ENCODE measurements at places on chromosomes 11 and 22. TPM values are rescaled to one million over a fixed set of nuclear protein-coding genes. Genes with fewer than 3 reads are reported as not detected.

DNA sequence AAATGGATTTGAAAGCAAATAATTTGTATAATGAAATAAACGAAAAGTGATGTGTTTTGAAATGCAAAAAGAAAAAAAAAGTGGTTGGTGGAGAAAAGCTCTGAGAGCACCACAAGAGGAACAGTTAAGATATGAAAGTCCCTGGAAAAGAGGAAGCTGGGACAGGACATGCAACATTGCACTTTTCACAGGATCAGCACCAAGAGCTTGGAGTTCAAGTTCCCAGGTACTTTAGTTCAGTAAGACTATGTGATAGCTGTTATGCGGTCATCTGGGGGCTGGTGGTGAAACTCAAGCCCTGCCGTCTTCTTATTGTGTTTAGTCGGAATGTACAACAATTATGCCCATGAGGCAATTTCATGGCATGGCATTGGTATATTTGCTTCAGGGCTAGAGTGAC lies 17.1 kb upstream of the MS4A4A start:
- H3K4me3 ChIP-seq = no peak overlapping the region
- DNase-seq = no peak
- no peaks in the 10 kb centered on the region for H3K4me1 ChIP-seq
- no peaks in the 10 kb centered on the region for H3K36me3 ChIP-seq

DNA sequence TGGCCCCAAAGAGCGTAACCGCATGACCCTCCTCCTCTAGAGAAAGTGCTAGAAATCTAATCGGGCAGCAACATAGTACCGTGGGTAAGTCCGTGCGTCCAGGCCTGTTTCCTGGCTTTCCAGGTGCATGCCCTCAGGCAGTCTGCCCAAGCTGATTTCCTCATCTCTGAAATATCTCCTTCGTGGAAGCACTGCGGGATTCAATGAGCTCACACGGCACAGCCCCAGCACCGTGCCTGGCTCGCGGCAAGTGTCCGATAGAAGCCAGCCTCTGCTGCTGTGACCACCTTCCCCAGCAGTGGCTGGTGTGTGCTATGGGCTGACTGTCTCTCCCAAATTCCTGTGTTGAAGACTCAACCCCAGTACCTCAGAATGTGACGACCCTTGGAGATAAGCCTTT lies 20.7 kb downstream of the RPUSD4 start:
- H3K36me3 ChIP-seq = no peaks in the 10 kb centered on the region
- H3K4me3 ChIP-seq = no peak overlapping the region
- no peaks in the 10 kb centered on the region for H3K27me3 ChIP-seq
- H3K27ac ChIP-seq = no peak overlapping the region
- H3K4me1 ChIP-seq = no peaks in the 10 kb centered on the region

DNA sequence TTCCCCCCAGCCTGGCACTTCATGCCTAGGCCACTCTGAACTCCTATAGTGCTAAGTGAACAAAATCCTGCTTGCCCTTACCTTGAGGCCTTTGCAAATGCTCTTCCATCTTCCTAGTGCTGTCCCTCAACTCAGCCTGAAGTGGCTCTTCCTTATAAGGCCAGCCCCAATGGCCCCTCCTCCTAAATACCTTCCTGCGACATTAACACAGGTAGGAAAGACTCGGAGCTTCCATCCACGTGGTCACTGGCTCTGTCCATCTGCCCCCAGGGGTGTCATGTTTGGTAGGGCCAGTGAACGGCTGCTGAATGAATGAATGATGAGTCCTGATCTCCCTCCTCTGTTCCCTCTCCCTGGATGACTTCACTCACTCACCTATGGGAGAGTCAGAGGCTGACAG lies 4.2 kb downstream of the PDE2A start:
- no peak overlapping the region for H3K4me3 ChIP-seq
- peaks cover 3% of the 10 kb centered on the region for H3K4me1 ChIP-seq
- DNase-seq = no peak
- H3K27me3 ChIP-seq = peaks cover 43% of the 10 kb centered on the region
- H3K36me3 ChIP-seq = no peaks in the 10 kb centered on the region

DNA sequence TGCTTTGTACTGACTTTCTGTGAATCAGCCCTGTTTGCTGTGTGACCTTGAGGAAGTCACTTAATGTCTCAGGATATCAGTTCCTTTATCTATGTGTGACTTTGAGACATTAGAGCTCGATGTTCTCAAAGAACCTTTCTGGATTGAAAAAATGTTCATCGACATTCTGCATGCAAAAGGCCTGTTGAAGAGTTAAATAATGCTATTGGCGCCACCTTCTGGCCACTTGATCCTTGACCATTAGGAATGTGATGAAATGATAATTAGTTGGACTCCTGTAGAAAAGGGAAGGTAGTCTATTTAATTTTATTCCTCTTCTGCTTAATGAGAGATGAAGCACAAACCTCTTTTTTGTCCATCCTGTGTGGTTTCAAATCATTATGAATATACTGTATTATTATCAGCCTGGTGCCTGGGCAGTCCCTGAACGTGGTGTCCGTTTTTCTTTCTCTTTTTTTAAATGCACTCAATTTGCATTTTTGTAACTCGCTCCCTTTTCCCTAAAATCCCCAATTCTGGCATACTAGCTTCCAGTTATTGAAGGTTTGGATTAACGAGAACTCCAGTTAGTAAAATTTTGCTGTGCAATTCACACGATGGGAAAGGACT lies 20.7 kb downstream of the ELF5 start:
- H3K36me3 ChIP-seq = no peaks in the 10 kb centered on the region
- H3K4me1 ChIP-seq = no peaks in the 10 kb centered on the region
- H3K4me3 ChIP-seq = no peak overlapping the region

GRCh38 chr11:93028960-93029522 lies 59.6 kb downstream of the MTNR1B start:
- peaks cover 15% of the 10 kb centered on the region for H3K4me1 ChIP-seq
- H3K36me3 ChIP-seq = no peaks in the 10 kb centered on the region
- H3K27ac ChIP-seq = no peak overlapping the region
- no peaks in the 10 kb centered on the region for H3K27me3 ChIP-seq
- H3K4me3 ChIP-seq = no peak overlapping the region

DNA sequence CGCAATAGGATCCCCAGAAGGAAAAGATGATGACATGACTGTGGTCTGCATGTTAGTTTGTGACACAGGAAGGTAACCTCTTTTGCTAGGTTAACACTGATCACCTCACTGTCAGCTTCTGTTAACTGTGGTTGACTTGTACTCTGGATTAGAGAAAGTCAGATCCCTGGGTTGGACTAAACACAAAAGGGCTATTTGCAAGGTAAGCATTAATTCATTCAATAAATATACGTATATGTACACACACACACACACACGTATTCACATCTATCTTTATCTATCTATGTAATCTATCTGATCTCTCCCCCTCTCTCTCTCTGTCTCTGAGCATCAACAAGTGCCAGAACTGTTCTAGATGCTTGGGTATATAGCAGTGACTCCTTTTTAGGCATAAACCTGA lies 136.1 kb upstream of the SNX19 start:
- no peak overlapping the region for H3K27ac ChIP-seq
- no peaks in the 10 kb centered on the region for H3K4me1 ChIP-seq
- peaks cover 7% of the 10 kb centered on the region for H3K27me3 ChIP-seq
- no peak for DNase-seq
- H3K36me3 ChIP-seq = no peaks in the 10 kb centered on the region
- H3K4me3 ChIP-seq = no peak overlapping the region

DNA sequence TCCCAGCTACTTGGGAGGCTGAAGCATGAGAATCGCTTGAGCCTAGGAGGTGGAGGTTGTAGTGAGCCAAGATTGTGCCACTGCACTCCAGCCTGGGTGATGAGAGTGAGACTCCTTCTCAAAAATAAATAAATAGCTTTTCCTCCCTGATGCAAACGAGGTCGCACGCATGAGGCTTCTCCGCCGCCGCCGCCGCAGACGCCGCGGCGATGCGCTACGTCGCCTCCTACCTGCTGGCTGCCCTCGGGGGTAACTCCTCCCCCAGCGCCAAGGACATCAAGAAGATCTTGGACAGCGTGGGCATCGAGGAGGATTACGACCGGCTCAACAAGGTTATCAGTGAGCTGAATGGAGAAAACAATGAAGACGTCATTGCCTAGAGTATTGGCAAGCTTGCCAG lies 20.0 kb upstream of the RAB39A start:
- no peak overlapping the region for H3K27ac ChIP-seq
- H3K4me1 ChIP-seq = no peaks in the 10 kb centered on the region
- no peaks in the 10 kb centered on the region for H3K36me3 ChIP-seq
- no peaks in the 10 kb centered on the region for H3K27me3 ChIP-seq
- no peak overlapping the region for H3K4me3 ChIP-seq

DNA sequence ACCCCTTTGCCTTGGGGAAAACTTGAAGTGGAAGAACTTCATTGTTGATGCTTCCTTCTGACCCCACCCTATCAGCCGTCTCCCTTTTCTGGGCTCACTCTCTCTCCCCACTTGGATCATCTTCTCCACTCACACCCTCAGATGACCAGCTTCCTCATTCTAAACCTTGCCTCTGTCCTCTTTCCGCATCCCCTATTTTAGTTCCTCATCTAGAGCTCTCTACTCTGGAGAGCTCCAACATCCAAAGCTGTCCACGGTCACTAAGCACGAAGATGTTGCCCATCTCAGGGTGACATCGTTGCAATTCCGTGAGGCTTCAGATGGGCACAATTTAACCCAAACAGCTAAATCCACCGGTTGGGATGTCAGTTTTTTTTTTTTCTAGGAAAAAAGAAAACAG lies 31.6 kb upstream of the ME3 start:
- no peak for DNase-seq
- no peak overlapping the region for H3K4me3 ChIP-seq
- H3K36me3 ChIP-seq = no peaks in the 10 kb centered on the region
- H3K27me3 ChIP-seq = no peaks in the 10 kb centered on the region
- H3K27ac ChIP-seq = no peak overlapping the region
- H3K4me1 ChIP-seq = no peaks in the 10 kb centered on the region

- H3K27ac ChIP-seq = no peak overlapping the region
- H3K4me3 ChIP-seq = no peak overlapping the region
- no peaks in the 10 kb centered on the region for H3K4me1 ChIP-seq
These were observed 155.7 kb downstream of the SNX19 start for GRCh38 chr11:130760515-130761125.

DNA sequence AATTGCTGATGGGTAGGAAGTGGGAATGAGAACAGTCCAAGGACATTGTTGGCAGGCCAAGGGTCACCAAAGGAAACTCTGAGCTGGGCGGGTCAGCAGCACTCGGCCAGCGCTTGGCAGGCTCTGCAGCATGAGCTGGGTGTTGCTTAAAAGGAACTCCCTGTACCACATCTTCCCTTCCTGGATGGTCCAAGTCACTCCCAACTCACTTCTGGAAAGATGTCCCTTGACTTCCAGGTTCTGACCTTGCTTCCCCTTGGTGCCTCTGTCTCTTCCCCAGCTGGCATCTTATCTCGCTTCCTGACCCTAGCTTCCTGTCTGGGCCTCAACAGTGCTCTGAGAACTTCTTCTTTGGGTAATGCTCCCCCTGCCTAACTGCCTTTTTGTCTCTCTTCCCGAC lies 24.8 kb upstream of the SWAP70 start:
- no peak overlapping the region for H3K27ac ChIP-seq
- H3K4me3 ChIP-seq = no peak overlapping the region
- H3K4me1 ChIP-seq = no peaks in the 10 kb centered on the region
- no peaks in the 10 kb centered on the region for H3K36me3 ChIP-seq

Gene GRAP2
- total RNA-seq = 1.2 TPM

Gene IL17REL
- not detected for total RNA-seq

Measured in astrocyte (in vitro differentiated cells and primary cell).